ENCODE measurements at places on chromosomes 2 and 18.

DNA sequence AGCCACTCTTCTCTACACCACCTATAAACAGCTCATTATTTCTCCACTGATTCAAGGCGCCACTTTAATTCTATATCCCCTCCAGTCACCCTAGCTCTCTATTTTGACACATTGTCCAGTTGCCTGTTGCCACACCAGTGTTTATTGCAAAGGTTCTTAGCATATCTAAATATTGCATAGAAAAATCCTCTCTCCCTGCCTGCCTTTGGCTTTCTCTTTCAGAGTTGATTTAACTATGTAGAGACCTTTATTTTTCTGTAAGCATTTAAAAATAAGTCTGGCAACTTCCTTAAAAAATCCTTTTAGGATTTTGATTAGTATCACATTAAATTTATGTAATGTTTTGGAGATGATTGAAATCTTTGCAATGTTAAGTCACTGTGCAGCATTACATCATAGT lies 47.9 kb upstream of the B3GNT7 start:
- DNase-seq, result no peak

GRCh38 chr2:94979406-94980375 lies 45.8 kb upstream of the MAL start:
- DNase-seq, result no peak

DNA sequence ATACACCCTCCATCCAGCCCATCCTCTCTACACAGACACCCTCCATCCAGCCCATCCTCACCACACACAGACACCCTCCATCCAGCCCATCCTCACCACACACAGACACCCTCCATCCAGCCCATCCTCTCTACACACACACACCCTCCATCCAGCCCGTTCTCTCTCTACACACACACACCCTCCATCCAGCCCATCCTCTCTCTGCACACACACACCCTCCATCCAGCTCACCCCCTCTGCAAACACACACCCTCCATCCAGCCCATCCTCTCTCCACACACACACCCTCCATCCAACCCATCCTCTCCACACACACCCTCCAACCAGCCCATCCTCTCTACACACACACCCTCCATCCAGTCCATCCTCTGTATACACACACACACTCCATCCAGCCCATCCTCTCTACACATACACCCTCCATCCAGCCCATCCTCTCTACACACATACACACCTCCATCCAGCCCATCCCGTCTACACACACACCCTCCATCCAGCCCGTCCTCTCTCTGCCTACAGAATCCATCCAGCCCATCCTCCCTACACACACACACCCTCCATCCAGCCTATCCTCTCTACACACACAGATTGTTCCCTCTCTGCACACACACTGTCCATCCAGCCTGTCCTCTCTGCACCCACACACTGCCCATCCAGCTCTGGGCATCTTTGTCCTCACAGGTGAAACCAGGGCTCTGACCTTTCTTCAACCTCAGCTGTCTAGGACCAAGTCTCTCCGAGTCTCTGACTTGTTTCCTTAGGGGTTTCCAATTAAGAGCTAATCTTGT lies 81.2 kb downstream of the EIPR1 start:
- no peak for DNase-seq

GRCh38 chr2:175766880-175767279 lies 235.2 kb downstream of the LNPK start:
- DNase-seq, result no peak

DNA sequence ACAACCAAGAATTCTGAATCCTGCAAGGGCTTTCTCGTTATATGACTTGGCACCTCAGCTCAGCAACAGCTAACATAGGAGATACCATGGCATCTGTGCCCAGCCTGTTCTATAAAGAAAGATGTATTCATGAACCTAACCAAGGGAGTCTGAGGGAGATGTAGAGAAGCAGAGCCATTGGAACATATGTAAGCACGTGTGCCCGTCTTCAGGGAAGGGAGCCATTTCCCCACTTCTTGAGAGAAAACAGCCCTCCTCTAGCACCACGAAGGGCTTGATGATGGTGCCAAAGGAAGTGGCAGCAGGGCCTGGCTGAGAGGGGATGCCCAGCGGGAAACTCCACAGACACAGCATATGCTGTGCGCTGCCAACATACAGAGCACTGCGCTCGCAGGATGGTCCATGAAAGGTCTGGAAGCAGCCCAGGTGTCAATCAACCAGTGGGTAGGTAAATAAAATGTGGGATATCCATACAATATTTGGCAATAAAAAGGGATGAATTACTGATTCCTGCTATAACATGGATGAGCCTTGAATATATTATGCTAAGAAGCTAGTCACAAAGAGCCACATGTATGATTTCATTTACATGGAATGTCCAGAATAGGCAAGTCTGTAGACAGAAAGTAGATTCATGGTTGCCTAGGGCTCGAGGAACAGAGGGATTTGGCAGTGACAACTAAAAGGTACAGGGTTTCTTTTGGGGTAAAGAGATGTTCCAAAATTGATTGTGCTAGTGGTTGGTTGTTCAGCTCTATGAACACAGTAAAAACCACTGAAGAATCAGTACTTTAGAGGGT lies 16.1 kb downstream of the TMEM247 start:
- DNase-seq, result no peak

DNA sequence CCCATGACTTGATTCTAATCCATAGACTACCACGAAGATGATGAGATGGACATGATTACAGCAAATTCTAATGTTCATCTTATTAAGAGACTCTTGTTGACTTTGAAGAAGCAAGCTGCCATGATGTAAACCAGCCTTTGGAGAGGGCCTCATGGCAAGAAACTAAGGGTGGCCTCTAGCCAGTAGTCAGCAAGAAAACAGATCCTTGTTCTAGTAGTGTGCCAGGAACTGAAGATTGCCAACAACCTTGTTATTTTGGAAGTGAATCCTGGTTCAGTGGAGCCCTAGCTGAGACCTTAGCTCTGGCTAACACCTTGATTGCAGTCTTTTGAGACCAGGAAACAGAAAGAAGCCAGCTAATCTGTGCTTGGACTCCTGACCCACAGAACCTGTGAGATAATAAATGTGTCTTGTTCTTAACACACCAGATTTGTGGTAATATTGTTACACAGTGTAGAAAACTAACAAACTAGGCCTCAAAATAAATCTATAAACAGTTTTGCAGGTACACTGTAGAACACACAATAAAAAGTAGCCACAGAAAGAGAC lies 10.0 kb downstream of the PHOSPHO2 start:
- DNase-seq, result no peak

GRCh38 chr18:58353581-58353980 lies 275.3 kb downstream of the ALPK2 start:
- no peak for DNase-seq

DNA sequence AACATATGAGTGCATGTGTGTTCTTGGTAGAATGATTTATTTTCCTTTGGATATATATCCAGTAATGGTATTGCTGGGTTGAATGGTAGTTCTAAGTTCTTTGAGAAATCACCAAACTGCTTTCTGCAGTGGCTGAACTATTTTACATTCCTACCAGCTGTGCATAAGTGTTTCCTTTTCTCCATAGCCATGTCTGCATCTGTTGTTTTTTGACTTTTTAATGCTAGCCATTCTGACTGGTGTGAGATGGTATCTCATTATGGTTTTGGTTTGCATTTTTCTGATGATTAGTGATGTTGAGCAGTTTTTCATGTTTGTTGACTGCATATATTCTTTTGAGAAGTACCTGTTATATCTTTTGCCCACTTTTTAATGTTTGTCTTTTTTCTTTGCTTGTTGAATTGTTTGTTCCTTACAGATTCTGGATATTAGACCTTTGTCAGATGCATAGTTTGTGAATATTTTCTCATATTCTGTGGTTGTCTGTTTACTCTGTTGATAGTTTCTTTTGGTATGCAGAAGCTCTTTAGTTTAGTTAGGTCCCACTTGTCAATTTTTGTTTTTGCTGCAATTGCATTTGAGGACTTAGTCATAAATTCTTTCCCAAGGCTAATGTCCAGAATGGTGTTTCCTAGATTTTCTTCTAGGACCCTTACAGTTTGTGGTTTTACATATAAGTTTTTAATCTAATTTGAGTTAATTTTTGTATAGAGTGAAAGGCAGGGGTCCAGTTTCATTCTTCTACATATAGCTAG lies 17.6 kb upstream of the KCNE4 start:
- DNase-seq, result no peak

DNA sequence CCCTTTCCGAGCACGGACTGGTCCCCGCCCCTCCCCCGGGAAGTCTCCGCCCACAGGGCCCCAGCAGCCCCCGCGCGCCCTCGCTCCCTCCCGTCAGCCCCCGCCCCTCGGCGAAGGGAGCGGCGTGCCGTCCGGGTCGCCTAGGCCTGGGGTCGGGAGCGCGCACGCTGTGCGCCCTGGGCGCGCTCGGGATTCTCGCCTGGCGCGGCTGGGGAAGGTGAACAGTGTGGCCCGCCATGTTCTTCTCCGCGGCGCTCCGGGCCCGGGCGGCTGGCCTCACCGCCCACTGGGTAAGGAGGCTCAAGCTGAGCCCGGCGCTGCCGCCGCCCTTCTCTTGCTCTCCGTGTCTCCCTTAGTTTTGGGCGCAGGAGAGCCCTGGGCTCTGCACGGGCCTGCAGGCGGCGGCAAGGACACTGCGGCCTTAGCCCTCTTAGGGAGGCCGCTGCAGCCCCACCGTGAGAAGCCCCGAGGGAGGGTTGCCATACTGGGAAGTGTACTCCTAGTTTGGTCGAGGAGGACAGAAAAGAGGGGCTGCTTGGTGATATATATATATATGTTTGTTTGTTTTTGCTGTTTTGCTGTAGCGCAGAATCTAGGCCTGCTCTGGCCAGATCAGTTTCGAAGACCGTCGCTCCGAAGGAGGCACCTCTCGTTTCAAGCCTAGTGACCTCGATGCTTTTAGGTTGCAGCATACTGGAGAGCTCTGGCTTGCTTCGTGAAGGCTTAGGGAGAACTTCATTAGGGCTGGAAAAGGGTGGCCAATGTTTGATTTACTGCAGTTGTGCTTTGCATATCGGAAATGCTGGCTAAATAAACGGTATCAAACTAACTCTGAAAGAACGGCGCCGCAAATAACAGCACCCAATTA lies at the start of gene NDUFV2:
Gene NDUFV2 (plus strand): TSS at position 192 of the 868 bp plus-strand sequence. CDS start 45 bp downstream, at position 237.
- DNase-seq, result peak; percentile 94

DNA sequence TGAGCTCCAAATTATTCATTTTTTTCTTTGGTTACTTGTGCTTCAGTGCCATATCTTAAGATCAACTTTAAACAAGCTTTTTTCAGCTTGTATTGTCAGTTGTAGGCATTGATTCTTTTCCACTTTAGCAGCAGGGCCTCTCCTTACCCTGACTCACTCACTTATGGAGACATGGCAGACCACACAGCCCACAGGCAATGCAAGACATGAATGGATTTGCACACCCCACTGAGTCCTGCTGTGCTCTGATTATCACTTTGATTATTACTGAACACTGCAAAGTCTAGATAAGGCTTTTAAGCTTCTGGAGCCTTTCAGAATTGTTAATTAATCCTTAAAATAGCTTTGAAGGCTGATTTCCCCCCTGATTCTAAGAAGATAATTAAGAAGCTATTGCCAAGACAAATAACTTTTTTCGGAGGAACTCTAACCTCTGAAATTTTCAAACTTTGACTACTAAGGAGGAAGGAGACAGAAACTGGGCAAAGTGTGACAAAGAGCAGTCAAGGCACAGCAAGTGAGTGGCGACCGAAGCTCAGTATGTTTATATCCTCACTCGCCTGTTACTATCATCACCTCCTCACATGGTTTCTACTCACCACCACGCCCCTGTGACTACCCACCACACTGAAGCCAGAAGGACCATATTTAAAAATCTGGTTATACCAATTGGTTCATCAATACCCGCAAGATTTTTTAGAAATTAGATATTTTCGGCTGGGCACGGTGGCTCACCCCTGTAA lies 43.3 kb downstream of the CACNB4 start:
- DNase-seq, result no peak

GRCh38 chr2:127015106-127015910 lies 91.6 kb downstream of the BIN1 start:
- DNase-seq, result no peak

DNA sequence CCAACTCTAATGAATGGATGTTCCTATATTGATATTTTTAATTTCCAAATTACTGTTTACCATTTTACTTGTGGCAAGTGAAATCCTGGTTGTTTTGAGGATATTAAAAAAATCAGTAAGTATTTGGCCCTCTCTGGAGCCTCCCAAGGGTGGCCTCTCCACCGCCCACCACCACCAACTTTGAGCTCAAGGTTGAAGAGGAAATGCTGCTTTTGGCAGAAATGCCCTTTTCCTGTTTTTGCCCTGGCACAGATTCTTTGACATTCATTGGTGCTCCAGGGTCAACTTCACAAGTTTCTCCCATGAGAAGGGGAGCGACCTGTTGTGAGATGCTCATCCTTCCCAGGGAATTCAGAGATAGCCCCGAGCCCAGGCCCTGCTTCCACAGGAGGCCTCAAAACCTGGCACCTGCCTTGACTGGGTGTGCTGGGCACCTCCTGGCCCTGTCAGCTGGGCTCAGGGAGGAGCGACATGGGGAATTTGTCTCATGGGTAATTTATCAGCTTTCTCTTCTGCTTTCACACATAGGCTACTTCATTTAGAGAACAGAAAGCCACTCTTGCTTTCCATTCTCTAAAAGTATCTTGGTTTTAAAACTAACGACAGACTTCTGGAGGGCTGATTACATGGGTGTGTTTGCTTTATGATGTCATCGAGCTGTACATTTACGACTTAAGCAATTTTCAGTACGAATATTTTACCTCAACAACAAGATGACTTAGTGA lies 6.9 kb downstream of the CD8A start:
- DNase-seq, result no peak

- DNase-seq, result no peak
These were observed 21.8 kb downstream of the FZD5 start for GRCh38 chr2:207747653-207748560.

DNA sequence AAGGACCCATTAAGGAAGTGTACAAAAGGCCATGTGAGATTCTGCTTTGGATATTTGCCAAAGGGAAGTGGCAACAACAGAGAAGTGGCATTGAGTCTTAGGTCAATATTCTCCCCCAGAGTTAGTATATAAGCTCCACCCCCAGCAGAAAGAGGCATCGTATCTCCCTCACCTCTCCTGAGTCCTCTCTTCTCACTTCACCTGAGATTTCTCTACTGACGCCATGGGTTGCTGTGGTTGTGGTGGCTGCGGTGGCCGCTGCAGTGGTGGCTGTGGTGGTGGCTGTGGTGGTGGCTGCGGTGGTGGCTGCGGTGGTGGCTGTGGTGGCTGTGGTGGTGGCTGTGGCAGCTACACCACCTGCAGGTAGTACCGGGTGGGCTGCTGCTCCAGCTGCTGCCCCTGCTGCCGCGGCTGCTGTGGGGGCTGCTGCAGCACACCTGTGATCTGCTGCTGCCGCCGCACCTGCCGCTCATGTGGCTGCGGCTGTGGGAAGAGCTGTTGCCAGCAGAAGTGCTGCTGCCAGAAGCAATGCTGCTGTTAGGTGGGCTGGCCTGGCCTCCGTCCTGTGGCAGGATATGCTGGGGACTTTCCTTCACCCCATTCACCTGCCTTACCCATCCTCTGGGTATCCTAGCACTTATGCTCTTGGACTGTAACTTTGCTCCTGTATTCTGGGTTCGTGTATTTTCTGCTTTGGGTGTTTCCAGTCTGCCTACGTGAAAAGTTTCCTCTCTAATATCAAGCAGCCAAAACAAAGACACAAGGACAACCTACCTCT lies 5.9 kb downstream of the SCYGR3 start:
- DNase-seq, result no peak

All from stimulated activated CD4-positive, alpha-beta T cell treated with anti-CD3 and anti-CD28 coated beads, Interleukin-1b, Interleukin-23, amount 100 ng/mL, for 24 hours (primary cell).